Mesangial cell (primary cell): ENCODE measurements at places on chromosomes 2 and 18. TPM values are rescaled to one million over a fixed set of nuclear protein-coding genes. Genes with fewer than 3 reads are reported as not detected.

Gene CENPA
- total RNA-seq, result 4.6 and 51.2 TPM in 2 replicates

Gene CIDEA
- total RNA-seq, result 1.3 TPM in 1 of 2 replicates, not detected in the other

Gene MC5R
- total RNA-seq, result not detected in 2 replicates

Gene LRP2
- under 0.01 and 6.1 TPM in 2 replicates for total RNA-seq

Gene GALNT1
- 28.4 and 31.6 TPM in 2 replicates for total RNA-seq

Gene RFTN2
- total RNA-seq, result 0.16 and 1.0 TPM in 2 replicates
